ENCODE measurements at places on chromosomes 6 and 20.

GRCh38 chr20:60313614-60314013 is 355.4 kb downstream of the CDH26 start:
- DNase-seq: no peak

- DNase-seq: no peak
Observed at GRCh38 chr20:62752671-62753501, 43.4 kb upstream of the MRGBP start.

DNA sequence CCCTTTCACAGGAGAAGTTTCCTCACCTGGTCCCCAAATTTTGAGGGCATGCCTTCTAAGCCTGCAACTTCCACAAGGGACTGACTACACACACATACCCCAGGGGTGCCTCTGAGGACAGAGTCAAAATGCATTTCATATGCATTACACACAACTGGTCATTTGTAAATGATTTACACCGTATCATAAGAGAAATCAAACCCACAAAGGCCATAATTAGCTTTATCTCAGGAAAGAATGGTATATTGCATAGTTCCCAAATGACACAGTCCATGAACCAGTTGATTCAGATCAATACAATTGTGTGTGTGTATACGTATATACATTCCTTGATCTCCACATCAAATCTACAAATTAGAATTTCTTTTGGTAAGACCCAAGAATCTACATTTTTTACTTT is 203.3 kb upstream of the PRDM1 start:
- DNase-seq: no peak

GRCh38 chr6:109720311-109720710 is 29.2 kb downstream of the FIG4 start:
- DNase-seq: no peak

DNA sequence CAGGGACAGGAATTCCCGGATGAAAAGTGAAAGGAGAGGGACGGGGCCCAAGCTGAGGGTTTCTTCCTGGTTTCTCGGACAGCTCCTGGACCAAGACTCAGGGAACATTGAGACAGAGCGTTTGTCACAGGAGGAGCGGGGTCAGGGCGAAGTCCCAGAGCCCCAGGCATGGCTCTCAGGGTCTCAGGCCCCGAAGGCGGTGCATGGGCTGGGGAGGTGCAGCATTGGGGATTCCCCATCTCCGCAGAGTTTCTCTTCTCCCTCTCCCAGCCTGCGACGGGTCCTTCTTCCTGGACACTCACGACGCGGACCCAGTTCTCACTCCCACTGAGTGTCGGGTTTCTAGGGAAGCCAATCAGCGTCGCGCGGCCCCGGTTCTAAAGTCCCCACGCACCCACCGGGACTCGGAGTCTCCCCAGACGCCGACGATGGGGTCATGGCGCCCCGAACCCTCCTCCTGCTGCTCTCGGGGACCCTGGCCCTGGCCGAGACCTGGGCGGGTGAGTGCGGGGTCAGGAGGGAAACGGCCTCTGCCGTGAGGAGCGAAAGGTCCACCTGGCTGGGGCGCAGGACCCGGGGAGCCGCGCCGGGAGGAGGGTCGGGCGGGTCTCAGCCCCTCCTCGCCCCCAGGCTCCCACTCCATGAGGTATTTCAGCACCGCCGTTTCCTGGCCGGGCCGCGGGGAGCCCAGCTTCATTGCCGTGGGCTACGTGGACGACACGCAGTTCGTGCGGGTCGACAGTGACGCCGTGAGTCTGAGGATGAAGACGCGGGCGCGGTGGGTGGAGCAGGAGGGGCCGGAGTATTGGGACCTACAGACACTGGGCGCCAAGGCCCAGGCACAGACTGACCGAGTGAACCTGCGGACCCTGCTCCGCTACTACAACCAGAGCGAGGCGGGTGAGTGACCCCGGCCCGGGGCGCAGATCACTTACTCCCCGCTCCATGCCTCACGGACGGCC is 54.6 kb upstream of the POLR1H start:
- DNase-seq: no peak

DNA sequence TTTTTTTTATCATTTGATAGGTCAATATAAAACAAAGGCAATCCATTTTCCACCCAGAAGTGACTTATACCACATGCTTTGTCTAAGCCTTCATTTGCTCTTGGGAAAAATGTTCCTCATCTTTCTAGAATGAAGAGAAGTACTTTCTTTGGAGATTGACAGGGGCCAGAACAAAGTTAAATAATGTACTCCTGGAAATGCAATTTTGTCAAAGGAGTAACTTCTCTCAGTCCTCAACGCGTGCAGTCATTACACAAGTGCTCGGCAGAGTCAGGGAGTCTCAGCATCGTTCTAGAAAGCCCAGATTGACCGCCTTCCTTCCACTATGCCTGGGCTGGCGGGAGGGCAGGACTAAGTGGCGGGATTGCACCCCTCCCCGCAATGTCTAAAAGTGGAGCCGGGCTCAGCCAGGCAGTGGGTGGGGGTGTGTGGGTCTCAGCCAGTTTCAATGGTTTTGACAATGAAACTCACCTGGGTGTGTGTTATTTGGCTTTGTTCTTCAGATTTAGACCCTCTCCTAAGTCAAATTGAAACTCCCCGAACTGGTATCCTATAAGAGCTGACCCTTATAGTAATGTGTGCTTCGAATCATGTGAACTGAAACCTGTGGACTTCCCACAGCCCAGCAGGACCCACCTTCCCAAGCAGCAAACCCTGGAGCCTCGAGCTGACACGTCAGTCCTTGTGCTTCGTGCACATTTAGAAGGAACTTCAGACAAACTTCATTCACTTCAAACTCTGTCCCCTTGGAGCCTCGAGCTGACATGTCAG is 63.2 kb upstream of the DUSP22 start:
- DNase-seq: no peak

DNA sequence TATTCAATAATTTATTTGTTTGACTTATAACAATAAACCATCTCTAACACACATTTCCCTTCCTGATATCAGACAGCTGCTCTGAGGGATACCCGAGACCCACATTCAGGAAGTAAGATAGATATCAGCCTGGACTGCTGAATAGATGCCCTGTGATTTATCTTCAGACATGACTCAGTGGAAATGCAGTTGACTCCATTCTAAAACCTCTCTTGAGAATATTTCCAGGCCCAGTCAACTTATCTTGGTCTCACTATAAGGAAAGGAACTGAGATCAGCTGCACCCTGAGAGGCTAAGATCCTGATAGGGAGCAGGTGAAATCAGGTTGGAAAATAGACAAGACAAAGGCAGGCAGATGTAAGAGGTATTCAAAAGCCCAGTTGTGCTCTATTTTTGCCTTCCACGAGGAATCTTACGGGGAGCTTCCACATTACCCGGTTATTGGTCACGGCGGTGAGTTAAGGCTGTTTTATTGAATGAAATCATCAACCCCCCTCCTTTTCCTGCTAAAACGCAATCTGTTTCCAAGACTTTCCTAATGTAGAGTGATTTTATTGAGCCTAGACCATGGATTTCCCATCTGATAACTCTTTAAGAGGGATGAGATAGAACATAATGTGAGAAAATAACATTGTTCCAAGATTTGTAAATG is 25.5 kb downstream of the C6orf15 start:
- no peak for DNase-seq

GRCh38 chr6:129416337-129416990 is 293.5 kb downstream of the ARHGAP18 start:
- DNase-seq: no peak

DNA sequence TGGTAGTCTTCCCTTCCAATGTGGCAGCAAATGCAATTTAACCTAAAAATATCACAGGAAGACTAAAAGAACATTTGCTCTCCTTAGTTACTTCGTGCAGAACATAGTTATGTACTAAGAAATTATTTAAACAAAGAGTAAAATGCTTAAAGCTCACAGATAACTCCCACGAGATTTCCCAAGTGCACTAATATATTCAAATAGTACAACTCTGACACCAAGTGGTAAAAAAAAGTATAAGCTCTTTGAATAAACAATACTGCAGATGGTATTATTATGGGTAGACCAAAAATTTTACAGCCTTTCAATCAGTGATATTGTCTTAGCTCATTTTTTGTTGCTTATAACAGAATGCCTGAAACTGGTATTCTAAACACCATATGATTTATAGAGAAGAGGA is 52.8 kb upstream of the FILIP1 start:
- DNase-seq: no peak

DNA sequence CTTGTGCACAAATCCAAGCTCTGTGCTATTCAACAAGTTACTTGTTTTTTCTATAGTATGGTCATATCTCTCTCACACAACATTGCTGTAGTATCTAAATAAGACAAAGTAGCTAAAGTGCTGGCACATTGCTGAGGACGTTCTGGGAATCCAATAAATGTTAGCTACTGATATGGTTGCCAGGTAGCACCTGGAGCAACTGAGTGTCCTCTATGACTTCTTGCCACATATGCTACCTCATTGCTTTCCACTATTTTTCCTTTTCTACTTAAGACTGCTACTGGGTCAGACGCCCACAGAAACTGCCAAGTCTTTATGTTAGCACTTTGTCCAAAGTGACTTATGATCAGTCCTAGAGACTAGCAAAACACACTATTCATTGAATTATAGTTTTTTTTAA is 85.3 kb downstream of the SYCP2 start:
- DNase-seq: no peak

GRCh38 chr6:149646599-149646998 is 1.9 kb downstream of the KATNA1 start:
- no peak for DNase-seq

DNA sequence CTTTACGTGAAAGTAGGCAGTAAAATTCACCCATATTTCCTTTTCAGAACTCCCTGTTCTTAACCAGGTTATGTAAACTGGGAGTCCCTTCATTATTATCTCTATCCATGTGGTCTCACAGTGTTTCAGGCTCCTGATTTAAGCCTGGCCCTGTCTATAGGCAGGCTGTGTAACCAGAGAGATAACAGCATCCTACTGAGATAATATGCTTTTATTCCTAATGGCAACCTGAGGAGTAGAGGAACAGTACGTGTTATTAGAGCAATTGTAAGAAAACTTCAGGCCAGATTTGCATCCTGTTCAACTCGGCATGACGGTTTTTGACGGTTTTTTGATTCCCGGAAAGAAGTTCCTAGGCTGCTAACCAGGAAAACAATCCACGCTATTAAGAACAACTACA is 16.9 kb downstream of the FUT9 start:
- no peak for DNase-seq

DNA sequence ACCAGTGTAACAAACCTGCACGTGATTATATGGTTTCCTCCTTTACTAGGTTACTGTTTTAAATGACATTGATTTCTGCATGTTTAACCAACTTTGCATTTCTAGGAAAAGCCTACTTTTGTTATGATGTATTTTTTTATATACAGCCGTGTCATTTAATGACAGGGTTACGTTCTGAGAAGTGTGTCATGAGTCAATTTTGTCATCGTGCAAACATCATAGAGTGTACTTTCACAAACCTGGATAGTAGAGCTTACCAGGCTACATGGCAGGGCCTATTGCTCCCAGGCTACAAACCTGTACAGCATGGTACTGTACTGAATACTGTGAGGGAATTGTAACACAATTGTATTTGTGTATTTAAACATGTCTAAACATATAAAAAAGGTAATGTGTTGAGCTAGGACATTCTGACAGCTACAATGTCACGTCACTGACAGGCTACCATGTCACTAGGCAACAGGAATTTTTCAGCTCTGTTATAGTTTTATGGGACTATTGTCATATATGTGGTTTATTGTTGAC is 205.3 kb downstream of the PRL start:
- DNase-seq: no peak

- DNase-seq: no peak
Observed at GRCh38 chr6:22476811-22477390, 92.5 kb upstream of the HDGFL1 start.

DNA sequence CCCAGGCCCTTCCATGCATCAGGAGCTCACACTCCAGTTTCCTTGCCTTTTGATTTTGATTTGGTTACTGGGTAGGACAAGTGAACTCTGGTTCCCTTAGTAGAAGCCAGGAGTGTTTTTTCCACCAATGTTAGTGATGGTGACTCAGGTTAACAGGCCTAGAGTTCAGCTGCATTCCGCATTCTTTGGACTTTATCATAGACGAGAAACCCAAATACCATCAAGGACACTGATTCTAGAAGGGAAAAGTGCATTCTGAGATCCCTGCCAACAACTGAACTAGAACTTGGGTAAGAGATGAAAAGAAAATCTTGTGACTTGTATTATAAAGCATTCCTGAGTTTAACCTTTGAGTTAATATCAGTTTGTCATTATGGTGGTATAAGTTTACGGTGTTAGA is 8.9 kb downstream of the GSS start:
- no peak for DNase-seq

DNA sequence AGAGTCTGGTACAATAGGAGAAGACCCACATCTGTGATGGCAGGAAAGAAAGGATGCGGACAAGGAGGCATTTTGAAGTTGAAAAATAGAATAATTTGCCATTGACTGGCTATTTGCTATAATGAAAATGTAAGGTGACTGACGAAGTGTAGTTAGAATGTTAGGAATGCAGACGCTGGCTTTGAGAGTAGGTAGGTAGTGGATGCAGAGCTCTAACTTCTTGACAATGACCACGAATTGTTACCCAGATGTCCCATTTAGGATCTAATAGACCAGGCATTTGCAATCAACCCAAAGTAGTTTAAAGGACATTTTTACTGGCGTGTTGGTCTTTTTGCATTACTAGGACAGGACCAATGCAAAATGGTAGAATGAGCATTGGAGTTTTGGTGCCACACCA is 14.2 kb downstream of the MLIP start:
- no peak for DNase-seq

DNA sequence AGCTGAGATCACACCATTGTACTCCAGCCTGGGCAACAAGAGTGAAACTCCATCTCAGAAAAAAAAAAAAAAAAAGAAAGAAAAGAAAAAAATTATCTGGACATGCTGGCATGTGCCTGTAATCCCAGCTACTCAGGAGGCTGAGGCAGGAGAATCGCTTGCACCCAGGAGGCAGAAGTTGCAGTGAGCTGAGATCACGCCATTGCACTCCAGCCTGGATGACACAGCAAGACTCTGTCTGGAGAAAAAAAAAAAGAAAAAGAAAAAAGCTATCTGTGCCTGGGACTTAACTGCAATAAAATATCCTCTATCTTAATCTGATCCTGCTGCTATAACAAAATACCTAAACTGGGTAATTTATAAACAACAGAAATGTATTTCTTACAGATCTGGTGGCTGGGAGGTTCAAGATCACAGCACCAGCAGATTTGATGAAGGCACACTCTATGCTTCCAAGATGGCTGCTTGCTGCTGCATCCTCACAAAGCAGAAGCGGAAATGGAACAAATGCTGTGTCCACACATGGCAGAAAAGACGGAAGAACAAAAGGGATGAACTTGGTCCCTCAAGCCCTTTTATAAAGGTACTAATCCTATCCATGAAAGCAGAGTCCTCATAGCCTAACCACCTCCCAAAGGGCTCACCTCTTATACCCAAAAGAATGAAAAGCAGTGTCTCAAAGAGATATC is 273.3 kb upstream of the JARID2 start:
- DNase-seq: no peak

DNA sequence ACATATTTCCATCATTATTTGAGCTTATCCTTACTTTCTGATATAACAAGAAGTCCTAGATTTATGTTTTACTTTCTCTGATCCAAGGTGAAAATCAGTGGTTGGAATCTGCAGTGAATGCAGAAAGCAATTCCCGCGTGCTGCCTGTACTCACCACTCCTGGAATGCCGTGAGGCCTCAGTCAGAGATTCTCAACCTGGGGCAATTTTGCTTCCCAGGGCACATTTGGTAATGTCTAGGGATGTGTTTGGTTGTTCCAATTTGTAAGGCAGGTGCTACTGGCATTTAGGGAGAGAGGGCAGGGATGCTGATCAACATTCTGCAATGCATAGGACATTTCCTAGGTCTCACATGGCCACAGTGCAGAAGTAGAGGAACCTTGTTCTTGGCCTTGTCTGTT is 23.9 kb downstream of the CST4 start:
- DNase-seq: no peak

- DNase-seq: no peak
Observed at GRCh38 chr6:138455746-138456400, 43.4 kb downstream of the NHSL1 start.
